ENCODE measurements at places on chromosomes 13 and 19.

DNA sequence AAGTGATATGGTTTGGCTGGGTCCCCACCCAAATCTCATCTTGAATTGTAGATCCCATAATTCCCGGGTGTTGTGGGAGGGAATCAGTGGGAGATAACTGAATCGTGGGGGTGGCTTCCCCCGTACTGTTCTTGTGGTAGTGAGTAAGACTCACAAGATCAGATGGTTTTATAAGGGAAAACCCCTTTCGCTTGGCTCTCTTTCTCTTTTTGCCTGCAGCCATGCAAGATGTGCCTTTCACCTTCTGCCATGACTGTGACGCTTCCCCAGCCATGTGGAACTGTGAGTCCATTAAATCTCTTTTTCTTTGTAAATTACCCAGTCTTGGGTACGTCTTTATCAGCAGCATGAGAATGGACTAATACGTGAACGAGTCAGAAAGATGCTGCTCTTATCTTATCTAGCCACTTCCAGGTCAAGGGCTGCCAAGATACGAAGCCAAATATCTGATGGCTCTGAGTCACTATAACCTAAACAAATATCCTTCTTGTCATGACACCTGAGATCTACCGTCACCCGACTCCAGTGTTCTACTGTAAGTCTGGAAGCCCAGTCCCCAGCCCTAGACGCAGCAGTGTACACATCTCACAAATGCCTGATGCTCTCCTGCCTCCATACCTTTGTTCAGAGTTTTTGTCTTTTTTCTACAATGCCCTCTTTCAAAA, 45.9 kb downstream of the SLC15A1 start:
- no peak for DNase-seq

DNA sequence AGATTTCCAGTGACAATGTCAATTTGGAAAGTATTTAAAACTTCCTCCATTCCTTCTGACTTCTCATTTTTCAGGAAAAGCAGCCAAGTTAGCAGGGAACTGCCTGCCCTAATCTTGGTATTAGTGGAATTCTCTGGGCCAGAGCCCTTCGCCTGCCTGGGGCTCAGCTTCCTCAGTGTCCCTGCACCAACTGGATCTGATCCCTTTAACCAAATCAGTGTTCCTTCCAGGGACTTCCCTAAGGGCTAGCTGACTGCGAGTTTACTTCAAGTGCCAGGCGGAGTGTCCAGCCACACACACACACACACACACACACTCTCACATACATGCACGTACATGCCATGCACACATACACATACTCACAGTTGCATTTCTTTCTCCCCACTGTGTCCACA, 20.0 kb downstream of the RAB20 start:
- DNase-seq: no peak

- no peak for DNase-seq
These were observed 178.7 kb upstream of the PCDH9 start for GRCh38 chr13:67408798-67409197.

GRCh38 chr13:51612867-51613266, 28.6 kb downstream of the WDFY2 start:
- no peak for DNase-seq

- DNase-seq: no peak
These were observed 7.4 kb upstream of the SIGLEC11 start for GRCh38 chr19:49968279-49968922.

DNA sequence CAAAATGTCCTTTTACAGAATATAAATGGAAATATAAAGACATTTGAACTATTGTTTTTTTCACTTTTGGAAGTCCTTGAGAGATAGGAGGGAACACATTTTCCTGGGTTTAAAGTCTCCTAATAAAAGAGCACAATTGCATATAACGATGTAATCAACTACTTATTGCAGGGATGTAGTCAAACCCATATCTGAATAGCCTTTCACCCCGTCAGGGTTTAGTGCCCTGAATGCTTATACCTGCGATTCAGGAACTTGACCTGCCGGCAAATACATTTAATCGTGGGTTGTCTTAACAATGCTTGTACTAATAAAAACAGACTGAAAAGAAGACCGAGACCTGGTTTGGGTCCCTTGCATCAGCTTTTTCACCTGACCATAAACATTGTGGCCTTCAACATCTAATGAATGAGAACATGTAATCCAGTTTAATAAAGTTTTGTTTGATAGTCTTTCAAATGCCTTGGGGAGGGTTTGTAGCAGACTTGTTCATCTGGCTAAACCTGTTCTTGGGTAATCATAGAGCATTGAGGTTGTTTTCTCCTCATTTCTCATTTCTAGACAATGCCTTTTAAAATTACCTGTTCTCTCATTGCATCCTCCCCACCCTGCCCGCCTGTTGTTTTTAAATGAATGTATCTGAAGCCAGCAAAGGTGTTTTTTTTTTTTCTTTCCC, 7.0 kb downstream of the KLF5 start:
- DNase-seq: no peak

DNA sequence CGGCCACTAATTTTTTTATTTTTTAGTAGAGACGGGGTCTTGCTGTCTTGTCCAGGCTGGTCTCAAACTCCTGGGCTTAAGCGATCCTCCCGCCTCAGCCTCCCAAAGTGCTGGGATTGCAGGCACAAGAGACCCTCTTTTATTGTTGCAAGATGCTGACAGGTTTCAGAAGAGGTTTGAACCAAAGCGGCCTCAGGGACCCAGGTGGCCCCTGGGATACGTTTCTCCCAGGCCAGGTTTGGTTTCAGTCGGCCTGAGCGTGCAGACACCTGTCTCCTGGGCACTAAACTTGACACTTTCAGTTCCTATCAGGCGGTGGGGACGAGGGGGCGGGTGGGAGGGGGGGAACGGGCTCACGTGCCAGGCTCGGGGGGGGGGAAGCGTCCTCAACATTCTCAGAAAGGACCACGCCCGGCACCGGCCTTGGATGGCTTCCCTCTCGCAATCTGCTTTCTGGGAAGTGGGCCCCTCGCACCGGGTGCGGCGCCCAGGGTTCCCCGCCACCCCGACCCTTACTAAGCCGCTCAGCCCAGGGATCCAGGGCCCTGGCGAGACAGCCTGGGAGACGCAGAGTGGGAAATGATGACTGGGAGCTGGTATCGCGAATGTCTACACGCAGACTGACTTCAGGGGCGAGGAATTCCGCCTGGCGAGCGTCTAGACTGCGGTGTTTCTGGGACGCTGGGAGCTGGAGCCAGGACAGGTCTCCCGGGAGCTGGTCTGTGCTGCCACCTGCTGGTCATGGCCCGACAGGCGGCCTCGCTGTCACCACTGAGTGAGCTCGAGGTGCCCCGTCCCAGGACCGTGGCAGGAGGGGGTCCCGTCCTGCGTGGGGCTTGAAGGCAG, 91.6 kb downstream of the GNG7 start:
- DNase-seq: peak; percentile 97

GRCh38 chr19:17303167-17303939, at the start of gene ABHD8:
TSS of gene ABHD8 (minus strand) at chr19:17303425. CDS start at chr19:17301616, 1,809 bp downstream.
- peak; percentile 90 for DNase-seq

DNA sequence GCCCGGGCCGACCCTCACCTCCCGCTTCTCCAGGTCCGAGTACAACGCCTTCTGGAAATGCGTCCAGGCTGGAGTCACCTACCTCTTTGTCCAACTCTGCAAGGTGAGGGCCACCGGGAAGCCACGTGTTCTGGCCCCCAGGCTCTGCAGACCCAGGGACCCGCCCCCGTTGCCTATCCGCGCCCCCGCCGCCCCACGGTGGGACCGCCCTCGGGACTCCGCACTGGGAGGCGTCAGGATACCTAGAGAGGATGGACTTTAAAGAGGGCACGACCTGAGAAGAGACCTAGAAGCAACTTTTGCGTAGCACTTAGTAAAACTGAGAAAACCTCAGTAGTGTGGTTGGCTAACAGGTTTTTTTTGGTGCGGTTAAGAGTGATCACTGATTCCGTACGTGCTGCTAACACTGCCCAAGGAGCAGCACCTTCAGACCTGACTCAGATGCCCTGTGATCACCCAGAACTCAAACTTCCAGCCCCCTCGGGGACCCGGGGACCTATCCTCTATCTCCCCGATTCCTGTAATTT, 492 bp downstream of the TMEM147 start:
- no peak for DNase-seq

- DNase-seq: no peak
These were observed 321.1 kb upstream of the EDNRB start for GRCh38 chr13:78239714-78240113.

DNA sequence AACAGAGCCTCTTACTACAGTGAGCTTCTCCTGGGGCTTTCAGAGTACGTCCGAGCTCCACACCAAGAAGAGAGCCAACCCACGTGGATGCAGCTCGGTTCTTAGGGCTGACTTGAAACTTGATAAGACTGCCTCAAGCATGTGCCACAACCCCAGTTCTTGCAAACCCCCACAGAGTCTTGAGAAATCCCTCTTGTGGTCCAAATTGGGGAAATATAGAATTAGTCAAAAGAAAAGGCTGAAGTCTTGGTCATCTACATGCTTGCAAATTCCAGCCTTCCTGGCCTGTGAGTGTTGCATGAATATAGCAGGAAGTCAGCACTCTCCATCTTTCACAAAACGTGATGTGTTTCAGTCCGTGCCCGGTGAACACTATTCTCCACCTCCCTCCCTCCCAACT, 95.2 kb downstream of the GGACT start:
- no peak for DNase-seq

DNA sequence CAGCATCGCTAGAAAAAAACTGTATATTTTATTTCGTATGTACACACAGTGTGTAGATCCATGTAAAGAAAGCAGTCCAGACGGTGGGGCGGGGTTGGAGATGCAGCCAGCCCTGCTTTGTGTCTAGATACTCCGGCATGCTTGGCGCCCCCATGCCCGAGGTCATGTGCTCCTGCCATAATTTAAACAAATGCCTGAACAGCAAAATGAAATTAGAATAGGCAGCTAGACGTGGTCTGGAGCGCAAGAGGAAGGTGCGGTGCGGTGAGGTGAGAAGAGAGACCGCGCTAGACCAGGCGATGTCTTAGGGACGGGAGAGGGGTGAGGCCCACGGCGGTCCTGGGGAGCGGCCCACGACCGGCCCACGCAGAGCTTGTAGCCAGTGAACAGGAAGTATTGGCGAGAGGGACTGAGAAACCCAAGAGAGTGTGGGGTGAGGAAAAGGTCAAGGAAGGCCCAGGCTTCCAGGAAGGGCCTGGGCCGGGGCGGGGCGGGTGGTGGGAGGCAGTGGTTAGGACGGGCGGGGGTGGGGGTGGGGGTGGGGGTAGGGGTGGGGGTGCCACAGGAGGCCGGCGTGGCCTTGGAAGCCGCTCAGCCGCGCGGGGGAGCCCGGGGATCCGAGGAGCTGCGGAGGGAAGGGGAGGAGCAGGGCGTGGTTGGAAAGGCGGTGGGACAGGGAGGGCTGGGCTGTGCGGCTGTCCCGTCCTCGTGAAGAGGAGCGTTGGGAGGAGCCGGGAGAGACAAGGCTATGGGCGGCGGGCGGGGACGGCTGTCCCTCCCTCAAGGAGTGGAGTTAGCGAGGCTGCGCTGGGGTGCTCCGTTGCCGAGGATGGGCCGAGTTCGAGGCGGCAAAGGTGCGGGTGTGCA, 254.7 kb upstream of the SGCG start:
- DNase-seq: no peak

GRCh38 chr19:58466089-58466759, 656 bp upstream of the ZNF324 start:
- no peak for DNase-seq

DNA sequence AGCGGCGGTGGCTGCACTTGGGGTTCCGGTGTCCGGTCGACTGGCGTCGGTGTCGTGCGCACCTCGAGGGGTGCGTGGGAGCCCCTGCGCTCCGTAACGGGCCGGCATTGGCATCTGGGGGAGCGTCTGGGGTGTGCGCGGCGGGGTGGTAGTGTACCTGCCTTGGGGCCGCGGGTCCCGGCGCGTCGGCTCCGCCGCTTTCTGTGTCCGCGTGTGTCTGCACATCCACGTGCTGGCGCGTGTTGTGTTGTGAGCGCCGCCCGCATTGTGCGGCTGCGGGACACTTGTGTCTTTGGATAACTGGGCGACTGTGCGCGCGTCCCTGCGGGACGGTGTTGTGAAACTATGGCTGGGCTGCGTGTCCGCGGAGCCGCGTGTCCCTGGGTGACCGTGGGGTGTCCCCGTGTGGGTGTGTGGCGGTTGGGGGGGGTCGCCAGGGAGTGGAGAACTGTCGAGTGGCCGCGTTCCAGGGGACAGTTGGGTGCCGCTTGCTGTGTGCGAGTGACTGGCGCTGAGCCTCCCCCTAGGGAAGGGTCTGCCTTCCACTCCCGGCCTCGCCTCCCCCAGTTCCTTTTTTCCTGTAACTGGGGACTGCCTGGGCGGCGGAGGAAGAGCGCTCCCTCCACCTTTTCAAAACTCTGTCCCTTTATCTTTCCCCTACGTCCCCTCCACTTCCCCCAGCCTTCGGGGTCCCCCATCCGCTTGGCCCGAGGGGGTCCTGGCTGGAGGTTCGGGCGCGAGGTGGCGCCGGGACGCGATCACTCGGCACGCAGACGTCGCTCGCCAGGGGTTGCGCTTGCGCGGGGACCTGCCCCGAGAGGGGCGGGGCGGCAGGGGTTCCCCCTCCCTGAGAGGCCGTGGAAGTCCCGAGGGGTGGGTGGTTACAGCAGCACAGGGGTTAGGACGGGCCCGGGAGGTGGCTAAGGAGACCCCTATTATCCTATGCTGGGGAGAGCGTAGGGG, 5.7 kb upstream of the NFIC start:
- no peak for DNase-seq

DNA sequence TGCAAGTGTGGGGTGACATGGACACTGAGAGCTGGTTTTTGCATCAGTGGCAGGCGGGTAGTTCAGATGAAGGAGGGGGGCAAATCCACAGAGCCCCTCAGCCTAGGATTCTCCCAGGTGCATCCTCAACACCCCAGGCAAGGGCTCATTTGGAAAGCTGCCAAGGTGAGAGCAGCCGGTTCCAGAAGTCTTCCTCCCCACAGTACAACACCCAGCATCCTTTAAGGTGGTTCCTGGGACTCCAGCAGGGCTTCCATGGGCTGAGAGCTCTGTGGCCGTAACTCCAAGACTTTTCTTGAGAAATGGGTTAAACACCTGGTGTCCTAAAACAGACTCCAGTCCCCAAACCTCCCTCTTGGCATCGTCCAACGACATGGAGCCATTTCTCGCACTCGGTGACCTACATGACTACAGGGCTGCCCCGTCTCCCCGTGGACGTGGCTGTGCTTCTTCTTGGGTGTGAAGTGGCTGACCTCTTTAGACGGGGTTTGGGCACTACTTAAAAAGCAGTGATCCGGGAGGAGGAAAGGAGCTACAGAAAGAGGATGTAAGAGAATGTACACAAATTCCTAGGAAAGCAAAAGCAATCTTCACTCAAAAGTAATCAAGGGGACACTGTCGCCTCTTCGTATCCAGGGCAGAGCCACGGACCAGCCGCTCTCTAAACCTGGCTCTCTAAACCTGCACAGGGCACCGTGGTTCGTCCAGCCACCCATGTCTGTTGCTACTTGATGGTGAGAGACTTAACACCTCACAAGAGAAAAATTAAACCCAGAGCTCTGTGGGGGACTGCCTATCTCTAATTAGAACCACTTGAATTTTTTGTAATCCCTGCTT, 25.5 kb downstream of the RANBP3 start:
- DNase-seq: no peak
